ENCODE measurements at places on chromosomes 4 and X. TPM values are rescaled to one million over a fixed set of nuclear protein-coding genes. Genes with fewer than 3 reads are reported as not detected.

The FHDC1 gene
- total RNA-seq = 0.78 TPM

The MAGEA12 gene
- not detected for total RNA-seq

The ADH4 gene
- total RNA-seq = 0.58 TPM

The CYSLTR1 gene
- 0.46 TPM for total RNA-seq

The OPRPN gene
- not detected for total RNA-seq
